ENCODE measurements at places on chromosomes 7 and 10. TPM values are rescaled to one million over a fixed set of nuclear protein-coding genes. Genes with fewer than 3 reads are reported as not detected.

DNA sequence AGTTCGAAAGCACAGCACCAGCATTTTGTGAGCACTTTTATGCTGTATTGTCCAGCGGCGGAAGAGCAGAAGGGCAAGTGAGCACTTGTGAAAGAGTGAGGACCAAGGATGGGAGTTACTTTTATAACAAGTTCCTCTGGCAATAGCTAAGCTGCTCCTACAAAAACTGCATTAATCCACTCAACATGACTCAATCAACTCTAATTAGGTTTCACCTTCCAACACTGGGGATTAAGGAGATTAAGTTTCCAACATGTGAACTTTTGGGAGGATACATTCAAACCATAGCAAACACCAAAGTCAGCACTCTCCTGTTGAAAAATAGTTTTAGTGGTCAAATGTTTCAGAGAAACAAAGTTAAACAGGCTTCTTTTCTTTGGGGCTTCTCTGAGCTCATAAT lies 844.5 kb downstream of the REEP3 start:
- DNase-seq = no peak

DNA sequence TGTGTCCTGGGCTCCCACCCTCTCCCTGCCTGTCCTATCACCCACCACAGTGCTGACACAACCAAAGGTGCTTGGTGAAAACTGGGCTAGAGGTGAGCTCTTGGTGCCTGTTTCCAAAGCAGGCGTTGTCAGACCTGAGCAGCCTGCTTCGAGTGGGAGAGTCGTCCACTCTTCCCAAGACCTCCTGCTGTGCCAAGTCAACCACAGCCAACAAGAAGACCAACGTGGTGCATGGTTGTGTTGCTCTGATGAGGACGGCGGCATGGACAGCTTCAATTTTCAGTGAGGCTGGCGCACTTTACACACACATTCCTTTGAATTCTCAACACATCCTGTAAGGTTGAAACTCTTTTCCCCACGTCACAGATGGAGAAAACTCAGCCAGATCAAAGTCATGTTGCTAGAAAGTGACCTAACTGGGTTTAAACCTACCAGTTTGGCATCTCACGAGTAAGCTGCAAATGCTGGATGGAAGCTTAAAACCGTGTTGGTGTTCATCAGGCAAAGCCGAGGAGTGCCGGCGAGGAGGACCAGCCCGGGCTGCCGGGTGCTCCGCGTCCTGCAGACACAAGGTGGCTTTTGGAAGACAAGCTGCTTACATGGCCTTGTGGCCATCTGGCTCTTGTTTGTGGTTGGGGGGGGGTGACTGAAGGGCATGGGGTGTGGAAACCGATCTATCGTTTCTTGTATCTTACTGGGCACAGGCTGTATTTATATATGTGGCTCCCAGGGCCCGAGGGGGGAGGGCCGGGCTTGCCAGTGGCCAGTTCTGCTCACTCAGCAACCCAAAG lies 39.3 kb downstream of the INSIG1 start:
- no peak for DNase-seq

DNA sequence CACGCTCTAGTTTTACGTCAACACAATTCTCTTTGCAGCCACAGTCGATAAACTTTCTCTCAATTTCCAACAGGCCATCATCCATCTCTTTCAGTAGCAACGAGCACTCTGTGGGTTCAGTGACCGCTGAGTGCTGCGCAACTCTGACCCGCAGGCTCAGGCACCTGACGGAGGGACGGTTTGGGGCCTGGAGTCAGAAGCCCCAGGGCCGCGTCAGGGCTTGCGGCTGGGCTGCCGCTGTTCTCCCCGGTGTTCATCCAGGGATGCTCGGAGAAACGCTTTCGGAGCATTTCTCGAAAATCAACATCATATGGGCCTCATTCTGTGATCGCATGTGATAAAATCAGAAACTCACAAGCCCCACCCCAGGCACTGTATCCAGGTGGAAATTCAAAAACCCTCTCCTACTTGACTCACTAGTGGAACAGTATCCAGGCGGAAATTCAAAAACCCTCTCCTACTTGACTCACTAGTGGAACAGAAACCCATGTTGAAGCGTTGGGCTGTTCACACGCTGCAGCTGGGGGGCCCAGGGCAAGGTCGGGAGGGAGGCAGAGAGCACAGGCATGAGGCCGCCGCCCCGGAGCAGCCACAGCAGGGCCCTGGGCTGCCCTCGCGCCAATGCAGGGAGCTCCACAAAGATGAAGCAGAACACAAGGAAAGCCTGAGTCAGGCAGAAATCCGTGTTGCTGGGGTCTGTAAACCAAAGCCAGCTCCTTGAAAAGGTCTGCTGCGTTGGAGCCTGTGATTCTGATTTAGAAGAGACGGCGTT lies 73.3 kb upstream of the NKX6-2 start:
- no peak for DNase-seq

MMD2 gene
- polyA plus RNA-seq = 0.11 TPM

CHN2 gene
- polyA plus RNA-seq = 9.2 TPM

C7orf33 gene
- polyA plus RNA-seq = not detected

DNA sequence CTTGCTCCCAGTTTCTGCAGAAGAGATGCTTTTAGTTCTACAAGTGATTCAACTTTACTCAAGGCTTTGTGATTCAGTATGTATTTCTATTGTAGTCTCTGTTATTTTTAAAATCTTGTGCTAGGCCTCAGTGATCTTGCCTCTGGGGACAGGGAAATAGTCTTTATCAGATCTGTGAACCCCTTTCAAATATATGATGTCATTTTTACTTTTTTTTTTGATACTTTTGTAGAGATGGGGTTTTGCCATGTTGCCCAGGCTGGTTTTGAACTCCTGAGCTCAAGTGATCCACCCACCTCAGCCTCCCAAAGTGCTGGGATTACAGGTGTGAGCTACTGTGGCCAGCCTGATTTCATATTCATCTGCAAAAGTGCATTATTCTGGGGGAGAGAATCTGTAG lies 3.4 kb downstream of the SNX10 start:
- DNase-seq = no peak

DNA sequence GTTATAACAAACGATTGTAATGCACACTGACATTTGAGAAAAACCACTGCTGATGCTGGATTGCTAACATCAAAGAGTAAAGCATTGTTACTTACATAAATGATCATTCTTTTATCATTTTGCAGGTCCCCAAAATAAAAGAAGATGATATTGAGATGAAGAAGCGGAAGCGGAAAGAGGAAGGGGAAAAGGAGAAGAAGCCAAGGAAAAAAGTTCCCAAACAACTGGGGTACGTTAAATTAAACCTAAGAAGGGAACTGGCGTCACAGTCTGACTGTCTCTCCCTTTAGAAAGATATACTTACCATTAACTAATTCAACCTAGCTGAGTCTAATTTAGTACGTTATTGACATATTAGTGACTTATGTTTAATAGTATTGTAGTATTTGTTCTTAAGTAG lies 28.1 kb downstream of the UBN2 start:
- no peak for DNase-seq

DNA sequence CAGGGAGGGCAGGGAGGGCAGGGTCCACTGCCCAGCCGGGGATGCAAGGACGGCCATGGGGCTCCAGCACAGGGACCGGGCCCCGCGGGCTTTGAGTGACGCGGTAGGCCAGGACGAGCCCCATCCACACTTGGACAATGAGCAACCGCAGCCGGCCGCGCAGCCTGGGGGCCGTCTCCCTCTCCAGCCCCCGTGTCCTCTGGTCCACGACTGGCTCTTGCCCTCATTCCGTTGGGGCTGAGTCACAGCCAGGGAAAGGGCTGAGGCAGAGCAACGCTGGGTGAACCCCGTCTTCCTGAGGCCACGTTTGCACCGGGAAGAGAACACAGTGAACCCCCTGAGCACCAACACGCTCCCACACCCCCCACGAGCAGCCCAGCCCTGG lies 23.7 kb downstream of the SHH start:
- DNase-seq = no peak

GRCh38 chr7:3370068-3370830 lies 69.2 kb downstream of the SDK1 start:
- DNase-seq = no peak

DNA sequence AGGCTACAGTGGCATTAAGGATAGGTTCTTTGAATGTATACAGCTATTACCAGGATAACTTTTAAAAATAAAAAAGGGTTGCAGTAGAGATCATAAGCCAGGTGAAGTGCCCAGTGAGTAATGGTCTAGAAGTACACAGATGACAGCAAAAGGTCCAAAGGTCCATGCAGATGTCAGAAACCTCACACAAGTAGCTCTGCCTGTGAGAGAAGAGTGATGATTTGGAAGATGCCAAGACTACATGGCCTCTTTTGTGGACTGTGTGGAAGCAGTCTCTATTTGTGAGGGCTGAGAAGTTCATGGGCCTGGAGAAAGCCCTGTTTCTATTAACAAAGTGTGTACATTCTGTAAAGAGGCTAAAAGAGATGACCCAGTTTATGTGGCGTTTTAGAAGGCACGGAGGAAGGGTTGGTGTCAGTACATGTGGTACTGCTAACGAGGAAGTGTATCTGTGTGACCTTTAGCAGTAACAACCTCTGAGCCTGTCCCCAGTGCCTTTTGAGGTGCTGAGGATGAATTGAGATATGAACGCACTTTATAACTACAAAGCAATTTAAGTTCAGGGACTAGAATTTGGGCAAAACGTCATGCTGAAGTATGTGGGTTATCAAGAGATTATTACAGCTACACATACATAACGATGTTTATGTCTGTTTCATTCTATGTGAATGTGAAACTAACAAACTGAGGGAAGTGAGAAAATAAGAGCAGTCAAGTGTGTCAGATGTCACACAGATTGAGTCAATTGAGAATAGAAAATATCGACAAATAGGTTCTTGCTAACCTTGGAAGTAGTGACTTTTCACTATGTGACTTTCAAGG lies 7.6 kb downstream of the CYCS start:
- DNase-seq = no peak

DNA sequence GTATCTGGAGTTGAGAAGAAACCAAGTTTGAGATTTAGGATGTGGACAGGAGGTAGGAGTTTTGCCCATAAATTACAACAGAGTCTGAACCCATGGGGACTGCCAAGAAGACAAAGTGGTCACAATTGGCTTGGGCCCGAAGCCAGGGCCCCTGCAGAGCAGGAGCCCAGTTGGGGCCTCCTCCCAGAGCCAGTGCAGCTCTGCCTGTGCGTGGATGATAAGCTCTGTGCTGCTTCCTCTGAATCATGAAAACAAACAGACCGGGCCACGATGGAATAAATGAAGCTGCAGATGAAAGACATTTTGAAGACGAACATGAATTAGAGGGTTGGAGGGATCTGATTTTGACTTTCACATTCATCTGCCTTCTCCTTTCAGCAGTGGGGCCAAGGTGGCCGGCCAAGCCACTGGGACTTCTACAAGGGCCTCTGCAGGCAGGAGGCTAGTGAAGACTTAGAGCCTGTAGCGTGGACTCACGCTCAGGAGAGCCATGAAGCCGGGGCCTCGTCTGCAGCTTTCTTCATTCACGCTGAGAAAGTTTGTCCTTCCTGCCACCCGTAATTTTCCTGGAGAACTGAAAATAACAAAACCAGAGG lies 156.8 kb upstream of the LYZL1 start:
- DNase-seq = no peak

DNA sequence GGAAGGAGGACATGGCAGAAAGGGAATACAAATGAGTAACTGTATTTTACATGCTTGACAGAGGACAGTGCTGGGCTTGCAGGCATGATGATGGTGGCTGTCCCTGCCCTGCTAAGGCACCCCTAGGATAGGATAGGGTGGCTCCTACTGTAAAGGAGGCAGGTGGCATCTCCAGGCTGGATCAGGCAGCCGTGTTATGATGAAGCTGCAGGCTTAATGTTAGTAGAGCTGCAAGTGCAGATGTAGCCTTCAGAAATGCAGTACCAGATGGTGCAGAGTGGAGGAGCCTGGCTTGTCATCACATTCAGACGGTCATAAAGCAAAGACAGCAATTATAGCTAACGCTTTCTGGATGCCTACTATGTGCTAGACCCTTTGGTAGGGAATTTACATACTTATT lies 287.9 kb upstream of the PODXL start:
- DNase-seq = no peak

VWDE gene
- polyA plus RNA-seq = 24.6 TPM

R3HCC1L gene
- 9.3 TPM for polyA plus RNA-seq

DNA sequence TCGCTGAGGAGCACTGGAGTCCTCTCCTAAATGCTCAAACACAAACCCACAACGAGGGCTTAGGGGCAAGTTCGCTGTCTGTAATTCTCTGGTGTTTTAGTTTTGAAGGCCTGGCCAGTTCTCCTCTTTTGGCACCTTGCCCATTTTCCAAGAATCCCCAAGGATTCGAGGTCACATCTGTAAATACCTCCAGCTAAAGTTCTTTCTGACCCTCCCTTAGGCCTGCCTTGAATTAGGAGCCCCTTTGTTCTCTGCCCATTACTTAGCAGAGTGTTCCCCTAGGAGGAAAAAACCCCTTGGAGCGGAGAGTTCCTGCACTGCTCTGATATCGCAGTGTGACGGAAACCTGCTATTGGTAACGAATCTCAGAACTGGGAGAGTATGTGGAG lies 743 bp upstream of the PYROXD2 start:
- no peak for DNase-seq

- no peak for DNase-seq
Observed at GRCh38 chr10:3477683-3478082, 305.1 kb upstream of the PITRM1 start.

DNA sequence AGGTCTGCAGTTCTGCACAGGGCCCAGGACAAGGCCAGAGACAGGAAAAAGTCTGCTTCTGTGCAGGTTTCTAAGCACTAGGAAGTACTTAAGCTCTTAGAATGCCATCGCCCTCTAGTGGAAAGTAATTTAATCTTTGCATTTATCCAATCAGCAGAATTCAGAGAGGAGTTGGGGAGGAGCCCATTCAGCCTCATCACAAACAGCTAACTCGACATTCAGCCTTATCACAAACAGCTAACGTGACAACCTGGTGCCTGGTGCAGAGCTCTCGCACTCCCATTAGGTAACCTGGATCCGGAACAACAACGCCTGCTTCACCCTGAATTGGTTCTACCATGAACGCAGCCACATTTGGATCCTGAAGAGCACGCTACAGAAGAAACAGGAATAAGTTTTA lies 15.2 kb downstream of the OAT start:
- peak; percentile 98 for DNase-seq

- DNase-seq = peak; percentile 97
Observed at GRCh38 chr10:6202684-6203330, at the start of gene PFKFB3. PFKFB3 (plus strand) TSS chr10:6202932; CDS start chr10:6203261, 329 bp downstream.

OR6V1 gene
- polyA plus RNA-seq = not detected

DNA sequence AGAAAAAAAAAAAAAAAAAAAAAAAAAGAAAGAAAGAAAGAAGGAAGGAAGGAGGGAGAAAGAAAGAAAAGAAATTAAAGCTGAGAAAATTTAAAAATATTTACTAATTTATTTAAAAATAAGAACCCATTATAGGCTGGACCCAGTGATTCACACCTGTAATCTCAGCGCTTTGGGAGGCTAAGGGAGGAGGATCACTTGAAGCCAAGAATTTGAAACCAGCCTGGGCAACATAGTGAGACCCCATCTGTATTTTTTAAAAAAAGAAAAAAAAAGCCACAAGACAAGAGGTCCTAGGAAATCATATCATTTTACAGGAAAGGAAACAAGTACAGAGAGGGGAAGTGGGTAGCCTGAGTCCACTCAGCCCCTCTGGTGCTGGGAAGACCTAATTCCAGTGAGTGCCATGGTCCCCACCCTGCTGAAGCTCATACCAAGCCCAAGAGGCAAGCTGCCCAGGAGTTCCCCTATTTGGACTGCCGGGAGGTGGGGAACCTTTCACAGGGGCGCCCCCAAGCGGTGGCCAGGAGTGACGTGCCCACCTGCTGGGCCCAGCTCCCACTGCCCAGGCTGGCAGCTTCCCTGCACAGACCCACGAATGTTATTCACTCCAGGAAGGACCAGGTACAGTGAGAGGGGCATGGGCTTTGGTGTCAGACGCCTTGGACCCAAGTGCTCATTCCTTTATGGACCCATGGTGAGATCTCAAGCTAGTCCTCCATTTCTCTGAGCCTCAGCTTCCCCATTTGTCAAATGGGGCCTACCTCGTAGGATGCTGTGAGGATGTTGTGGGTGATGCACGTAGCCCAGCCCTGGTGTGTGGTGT lies 133.6 kb downstream of the ZMIZ1 start:
- DNase-seq = peak; percentile 65

Measured in GM23338 (cell line).